ENCODE measurements at places on chromosomes 7 and 10.

DNA sequence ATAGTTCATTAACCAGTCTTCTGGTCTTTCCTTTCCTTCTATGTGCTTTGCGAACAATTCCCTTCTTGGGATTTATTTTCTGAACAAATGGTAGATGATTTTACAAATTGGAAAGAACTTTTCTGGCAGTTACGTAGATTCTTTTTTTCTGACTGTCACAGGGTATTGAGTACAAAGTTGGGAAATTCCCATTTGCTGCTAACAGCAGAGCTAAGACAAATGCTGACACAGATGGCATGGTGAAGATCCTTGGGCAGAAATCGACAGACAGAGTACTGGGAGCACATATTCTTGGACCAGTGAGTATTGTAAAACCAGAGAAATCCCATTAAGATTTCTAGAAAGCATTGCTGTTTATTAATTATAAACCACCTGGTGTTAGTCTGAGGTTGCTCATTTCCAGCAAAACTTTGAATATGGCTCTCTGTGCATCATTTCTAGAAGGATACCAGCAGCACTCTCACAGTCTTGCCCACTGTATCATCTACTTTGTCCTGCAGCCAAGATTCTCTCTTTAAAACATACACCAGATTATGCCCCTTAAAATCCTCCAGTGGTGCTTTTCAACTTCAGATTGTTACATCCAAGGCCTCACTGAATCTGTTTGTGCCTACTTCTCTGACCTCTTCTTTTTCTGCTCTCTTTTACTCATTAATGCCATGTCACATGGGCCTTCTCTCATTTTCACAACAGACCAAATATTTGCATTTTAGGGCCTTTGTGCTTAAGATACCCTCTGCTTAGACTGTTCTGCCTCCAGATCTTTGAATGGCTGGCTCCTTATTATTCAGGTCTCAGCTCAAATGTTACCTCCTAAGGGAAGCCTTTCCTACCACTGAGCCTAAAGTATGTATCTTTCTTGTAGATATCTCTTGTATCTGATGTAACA, 27.0 kb downstream of the DLD start:
- no peak for DNase-seq

DNA sequence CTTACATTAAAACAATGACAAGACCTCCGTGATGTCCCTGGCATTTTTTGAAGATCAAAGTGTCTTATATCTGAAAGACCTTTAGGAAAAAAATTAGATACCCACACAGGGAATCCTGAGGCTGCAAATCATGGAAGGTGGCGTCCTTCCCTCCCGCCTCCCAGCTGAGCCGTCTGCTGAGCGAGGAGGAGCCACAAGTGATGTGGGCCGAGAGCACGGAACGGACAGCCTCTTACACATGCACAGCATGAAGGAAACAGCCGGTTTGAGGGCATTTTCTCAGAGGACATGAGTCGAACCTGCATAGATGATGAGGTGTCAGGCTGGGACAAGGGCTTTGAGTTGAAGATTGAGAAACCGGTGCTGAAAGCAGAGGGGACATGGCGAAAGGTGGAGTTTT, 163.3 kb downstream of the ADARB2 start:
- no peak for DNase-seq

DNA sequence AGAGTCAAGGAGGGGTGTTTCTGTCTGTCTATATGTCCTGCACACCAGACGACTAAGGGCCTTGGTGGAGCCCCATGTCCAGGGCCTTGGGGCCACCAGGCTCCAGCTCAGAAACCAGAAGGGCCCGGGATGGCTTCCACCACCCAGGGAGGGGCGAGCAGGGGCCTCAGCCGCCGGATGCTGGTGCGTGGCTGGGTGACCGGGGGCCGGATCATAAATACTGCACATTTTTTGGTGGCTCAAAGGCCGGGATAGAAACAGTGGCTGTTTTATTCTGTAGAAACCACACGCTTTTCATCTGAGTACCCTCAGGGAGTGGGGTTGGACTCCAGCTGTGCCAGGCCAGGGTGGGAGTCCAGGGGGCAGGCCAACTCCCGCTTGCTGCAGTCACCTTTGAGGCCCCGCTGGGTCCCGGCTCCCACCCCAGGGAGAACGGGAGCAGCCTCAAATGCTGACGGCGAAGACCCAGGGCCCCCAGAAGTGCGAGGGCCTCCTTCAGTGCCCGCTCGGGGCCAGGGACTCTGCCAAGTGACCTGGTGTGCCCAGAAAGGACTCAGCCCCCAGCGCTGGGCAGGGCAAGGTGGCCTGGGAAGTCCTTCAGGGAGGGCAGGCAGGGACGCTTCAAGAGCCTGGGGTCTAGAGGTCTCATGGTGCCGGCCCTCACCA, 28.2 kb downstream of the PDGFA start:
- DNase-seq, result no peak

DNA sequence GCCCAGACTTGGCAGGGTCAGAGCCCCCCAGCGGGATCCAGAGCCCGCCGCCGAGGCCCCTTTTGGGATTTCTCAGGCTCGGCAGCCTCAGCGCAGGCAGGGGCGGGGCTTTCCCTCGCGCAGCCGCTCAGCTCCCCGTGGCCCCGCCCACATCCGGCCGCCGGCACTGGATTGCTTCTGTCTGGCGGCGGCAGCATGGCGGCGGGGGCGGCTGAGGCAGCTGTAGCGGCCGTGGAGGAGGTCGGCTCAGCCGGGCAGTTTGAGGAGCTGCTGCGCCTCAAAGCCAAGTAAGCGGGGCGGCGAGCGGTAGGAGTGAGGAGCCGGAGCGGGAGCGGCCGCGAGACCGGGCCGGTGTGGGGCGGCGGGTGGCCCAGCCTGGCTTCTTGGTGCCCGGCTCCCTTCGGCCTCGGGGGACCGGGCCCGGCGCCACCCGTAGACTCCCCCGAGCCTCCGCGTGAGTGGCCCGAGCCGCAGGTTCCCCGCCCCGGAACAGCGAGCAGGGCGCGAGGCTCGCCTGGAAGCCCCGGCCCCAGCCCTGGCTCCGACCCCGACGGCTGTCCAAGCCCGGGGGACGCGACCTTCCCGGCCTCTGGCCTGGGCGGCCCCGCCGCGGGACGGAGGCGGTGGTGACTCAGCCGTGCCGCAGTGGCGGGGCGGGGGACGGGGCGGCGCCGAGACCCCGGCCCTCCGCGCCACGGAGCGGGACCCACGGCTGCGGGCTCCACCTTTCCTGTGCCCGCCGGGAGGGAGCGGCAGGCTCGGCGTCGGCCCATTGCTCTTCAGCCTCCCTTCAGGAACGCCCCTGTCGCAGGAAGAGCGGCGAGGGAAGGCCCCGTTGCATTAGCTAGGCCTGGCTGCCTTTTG, at the start of gene GLRX3:
GLRX3 (plus strand) TSS at position 166 of the 864 bp plus-strand sequence; CDS start at position 196, 30 bp downstream.
- peak; percentile 21 for DNase-seq

Measured in esophagus squamous epithelium (tissue), 5 donors.